ENCODE measurements at places on chromosomes 7 and 10.
A peak's percentile ranks its signal among the peaks of the same experiment; 100 is the strongest.

- no peak for DNase-seq
These were observed 316.0 kb downstream of the AGMO start for GRCh38 chr7:15245831-15246230.

GRCh38 chr7:35553519-35553918, 141.4 kb downstream of the HERPUD2 start:
- no peak for DNase-seq

GRCh38 chr7:84230491-84230890, 35.9 kb upstream of the SEMA3A start:
- DNase-seq: no peak

DNA sequence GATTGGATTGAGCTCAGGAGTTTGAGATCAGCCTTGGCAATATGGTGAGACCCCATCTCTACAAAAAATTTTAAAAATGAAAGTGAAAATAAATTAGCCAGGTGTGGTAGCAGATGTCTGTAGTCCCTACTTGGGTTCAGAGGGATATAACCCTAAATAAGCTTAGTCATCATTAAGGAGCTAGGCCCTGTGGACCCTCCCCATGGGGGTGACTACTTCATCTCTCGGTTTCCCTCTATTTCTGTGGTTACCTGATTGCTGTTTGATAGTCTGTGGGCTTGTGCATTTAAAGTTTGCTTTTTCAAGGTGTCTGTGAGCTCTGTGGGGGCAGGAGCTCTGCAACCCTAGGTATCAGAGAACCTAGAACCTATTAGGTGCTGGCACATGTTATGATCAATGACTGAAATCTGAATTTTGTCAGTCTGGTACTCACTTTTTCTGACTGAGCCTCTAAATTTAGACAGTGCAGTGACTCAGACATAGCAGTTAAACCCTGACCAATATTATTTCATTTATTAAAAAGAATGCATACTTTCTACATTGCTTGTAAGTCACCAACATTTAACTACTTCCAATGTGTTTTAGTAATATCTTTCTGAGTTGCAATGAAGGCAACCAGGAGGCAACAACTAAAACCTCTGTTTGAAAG, 8.1 kb upstream of the CUZD1 start:
- peak; percentile 54 for DNase-seq

GRCh38 chr10:5620223-5620721, 46.1 kb downstream of the ASB13 start:
- no peak for DNase-seq

DNA sequence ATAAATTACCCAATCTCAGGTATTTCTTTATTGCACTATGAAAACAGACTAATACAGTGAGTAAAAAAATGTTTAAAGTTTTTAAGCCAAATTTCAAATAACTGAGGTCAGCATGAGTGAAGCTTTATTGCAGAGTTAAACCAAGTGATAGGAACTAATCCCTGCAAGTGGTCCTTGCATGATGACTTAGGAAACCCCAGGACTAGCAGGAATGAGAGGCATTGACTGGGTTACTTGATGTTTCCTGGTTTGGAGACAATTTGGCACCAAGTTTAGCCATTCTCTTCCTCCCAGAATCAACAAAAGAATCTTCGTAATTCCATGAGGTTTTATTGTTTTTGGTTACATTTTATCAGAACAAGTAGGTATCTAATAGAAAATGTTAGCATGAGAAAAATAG, 194.2 kb downstream of the BICC1 start:
- no peak for DNase-seq

GRCh38 chr10:86922553-86922961, 34.9 kb downstream of the MMRN2 start:
- DNase-seq: no peak

DNA sequence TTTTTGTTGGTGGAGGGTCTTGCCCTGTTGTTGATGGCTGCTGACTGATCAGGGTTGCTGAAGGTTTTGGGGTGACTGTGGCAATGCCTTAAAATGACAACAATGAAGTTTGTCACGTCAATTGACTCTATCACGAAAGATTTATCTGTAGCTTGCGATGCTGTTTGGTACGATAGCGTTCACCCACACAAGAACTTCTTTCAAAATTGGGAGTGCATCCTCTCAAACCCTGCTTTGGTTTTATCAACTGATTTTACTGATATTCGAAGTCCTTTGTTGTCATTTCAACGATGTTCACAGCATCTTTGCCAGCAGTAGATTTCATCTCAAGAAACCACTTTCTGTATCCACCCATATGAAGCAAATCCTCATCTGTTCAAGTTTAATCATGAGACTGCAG, 26.0 kb downstream of the NAMPT start:
- no peak for DNase-seq

DNA sequence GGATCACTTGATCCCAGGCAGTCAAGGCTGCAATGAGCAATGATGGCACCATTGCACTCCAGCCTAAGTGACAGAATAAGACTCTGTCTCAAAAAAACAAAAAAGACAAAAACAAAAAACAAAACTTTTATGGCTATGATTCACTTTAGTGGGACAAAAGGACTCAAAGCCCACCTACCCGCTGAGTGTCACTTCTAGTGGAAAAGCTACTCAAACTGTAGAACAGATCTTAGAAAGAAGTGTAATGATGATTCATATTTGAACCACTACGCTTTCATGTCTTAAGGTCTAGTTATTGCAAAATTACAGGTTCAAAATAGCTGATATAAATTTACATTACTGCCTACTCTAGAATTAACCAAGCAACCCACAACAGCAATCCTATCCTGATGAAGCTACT, 47.1 kb upstream of the OTUD1 start:
- DNase-seq: no peak

DNA sequence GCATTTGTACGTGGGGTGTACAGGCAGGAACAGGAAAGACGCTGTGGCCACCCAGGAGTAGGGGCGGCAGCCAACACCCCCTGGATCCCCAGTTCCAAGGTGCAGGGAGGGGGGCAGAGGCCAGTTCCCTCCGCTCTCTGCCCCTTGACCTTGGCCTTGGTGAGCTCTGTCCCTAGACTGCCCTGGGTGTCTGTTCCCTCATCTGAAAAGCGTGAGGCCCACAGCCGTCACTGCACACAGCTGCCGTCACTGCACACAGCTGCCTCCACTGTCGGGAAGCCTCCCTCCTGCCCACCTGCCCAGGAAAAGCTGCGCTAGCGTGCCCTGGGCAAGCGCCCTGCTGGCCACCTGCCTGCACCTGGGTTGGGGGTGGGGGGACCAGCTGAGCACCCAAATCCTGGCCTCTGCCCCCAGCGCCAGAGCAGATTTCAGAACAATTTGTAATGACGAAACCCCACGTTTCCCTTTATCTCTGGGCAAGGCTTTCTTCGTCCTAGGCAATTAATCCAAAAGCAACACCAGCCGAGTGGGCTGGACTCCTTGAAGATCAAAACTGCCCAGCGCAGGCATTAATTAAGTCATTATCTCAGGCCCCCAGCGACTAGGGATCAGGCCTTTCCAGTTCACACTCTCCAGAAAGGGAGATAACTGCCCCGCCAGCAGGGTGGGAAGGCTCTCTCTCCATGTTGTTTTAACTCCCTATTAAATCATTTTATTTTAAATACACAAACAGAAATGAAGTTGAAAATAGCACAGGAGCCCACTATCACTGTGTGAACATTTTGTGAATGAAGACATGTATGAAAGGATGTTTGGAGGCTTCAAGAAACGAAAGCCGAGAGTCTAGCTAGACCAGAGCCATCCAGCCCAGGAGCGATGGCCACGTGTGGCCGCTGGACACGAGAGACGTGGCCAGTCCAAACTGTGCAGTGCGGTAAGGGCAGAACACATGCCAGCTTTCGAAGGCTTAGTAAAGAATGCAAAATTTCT, 4.0 kb upstream of the PDGFA start:
- DNase-seq: no peak

- DNase-seq: no peak
These were observed 2.0 kb downstream of the RELN start for GRCh38 chr7:103987451-103987850.
